ENCODE measurements at places on chromosomes 3 and 15. TPM values are rescaled to one million over a fixed set of nuclear protein-coding genes. Genes with fewer than 3 reads are reported as not detected.

Gene TIMP4
- total RNA-seq, result 8.7 TPM

Gene LMAN1L
- not detected for total RNA-seq

Gene CNTN6
- not detected for total RNA-seq

Gene CEP97
- total RNA-seq, result 15.1 TPM

Gene CCR9
- total RNA-seq, result not detected

Gene SKOR1
- total RNA-seq, result 0.11 TPM

- H3K27me3 ChIP-seq, result no peaks in the 10 kb centered on the region
- H3K4me3 ChIP-seq, result no peak overlapping the region
- no peak for DNase-seq
- H3K36me3 ChIP-seq, result no peaks in the 10 kb centered on the region
- no peak overlapping the region for H3K27ac ChIP-seq
These were observed 7.4 kb downstream of the A4GNT start for GRCh38 chr3:138124706-138125355.

DNA sequence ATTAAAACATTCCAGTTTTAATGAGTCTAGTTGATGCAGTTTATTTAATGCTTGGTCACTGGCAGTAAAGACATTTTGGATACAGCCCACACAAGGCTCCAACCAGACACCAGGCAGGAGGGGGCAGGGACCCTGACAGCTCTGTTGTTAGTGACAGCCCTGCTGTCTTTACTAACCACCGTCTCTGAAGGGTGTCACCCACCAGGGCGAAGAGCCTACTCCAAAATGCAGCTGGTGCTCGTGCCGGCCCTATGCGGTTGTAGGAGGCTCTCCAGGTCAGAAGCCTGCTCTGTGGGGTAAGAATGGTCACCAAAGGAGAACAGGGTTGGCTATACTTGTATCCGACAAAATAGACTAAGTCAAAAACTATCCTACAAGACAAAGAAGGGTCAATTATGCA, 132.2 kb downstream of the ATP10A start:
- no peak for DNase-seq
- no peaks in the 10 kb centered on the region for H3K36me3 ChIP-seq
- H3K27me3 ChIP-seq, result no peaks in the 10 kb centered on the region
- no peak overlapping the region for H3K27ac ChIP-seq

- H3K27ac ChIP-seq, result no peak overlapping the region
- DNase-seq, result no peak
- no peak overlapping the region for H3K4me3 ChIP-seq
- no peaks in the 10 kb centered on the region for H3K4me1 ChIP-seq
These were observed 435.5 kb upstream of the TGFBR2 start for GRCh38 chr3:30170681-30171438.

GRCh38 chr3:162398554-162398953, 901.9 kb downstream of the OTOL1 start:
- H3K4me1 ChIP-seq, result no peaks in the 10 kb centered on the region
- no peak overlapping the region for H3K27ac ChIP-seq
- DNase-seq, result no peak

GRCh38 chr3:197023241-197023997, 6.2 kb downstream of the MELTF start:
- no peak overlapping the region for H3K27ac ChIP-seq
- DNase-seq, result no peak
- peaks cover 15% of the 10 kb centered on the region for H3K4me1 ChIP-seq

DNA sequence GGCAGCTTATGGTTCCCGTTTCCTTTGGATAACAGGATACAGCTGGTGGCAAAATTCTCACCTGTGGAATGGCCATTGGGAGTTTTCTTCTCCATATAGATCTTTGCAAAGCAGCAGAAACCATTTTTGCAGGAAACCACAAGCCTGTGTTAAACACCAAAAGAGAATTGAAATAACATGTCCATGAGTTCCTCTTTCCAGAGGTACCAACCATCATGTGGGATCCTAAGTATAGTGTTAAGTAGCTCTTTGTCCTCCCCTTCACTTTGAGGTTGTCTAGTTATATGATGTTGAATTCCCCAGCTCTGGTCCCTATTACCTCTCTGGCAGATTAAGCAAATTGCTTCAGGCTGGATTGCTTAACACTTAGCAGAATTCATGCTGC, 94.9 kb downstream of the AKAP13 start:
- no peak for DNase-seq
- no peaks in the 10 kb centered on the region for H3K27me3 ChIP-seq
- H3K27ac ChIP-seq, result no peak overlapping the region
- H3K4me3 ChIP-seq, result no peak overlapping the region

DNA sequence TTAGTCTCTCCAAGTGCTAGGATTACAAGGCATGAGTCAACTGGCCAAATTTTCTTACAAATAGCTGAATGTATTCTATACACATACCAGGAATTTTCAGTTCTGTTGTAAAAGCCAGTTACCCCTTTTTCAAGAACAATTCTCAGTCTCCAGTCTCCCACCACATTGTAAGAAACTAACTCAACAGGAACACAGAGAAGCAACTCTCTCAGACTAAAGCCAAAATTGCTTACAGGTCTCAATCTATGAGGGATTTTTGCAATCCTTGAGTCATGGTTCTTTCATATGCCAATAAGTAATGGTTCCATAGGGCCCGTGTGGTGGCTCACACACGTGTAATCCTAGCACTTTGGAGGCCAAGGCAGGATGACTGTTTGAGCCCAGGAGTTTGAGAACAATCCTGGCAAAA, 8.5 kb downstream of the IP6K2 start:
- no peaks in the 10 kb centered on the region for H3K27me3 ChIP-seq
- H3K27ac ChIP-seq, result no peak overlapping the region
- no peak overlapping the region for H3K4me3 ChIP-seq

DNA sequence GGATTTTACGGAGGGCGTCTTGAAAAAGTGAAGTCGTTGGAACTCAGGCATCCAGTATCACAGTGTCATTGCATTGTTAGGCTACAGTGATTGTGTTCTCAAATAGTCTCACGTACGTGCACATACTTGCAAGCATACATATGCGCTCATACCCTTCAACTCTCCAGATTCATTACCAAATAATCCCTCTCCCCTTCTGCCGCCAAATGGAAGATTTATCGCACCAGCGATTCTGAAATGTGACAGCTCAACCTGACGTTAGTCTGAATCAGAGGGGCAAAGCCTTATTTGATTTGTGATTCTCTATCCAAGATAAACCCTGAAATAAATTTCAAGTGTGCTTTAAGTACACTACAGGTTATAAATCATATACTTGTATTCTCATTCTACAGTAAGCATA, 119.4 kb downstream of the GADL1 start:
- no peaks in the 10 kb centered on the region for H3K27me3 ChIP-seq
- DNase-seq, result no peak
- H3K27ac ChIP-seq, result no peak overlapping the region
- no peaks in the 10 kb centered on the region for H3K36me3 ChIP-seq
- no peak overlapping the region for H3K4me3 ChIP-seq

GRCh38 chr3:60932643-60933042, 318.6 kb downstream of the FHIT start:
- no peaks in the 10 kb centered on the region for H3K4me1 ChIP-seq
- no peak overlapping the region for H3K4me3 ChIP-seq
- no peaks in the 10 kb centered on the region for H3K27me3 ChIP-seq
- no peaks in the 10 kb centered on the region for H3K36me3 ChIP-seq
- H3K27ac ChIP-seq, result no peak overlapping the region

DNA sequence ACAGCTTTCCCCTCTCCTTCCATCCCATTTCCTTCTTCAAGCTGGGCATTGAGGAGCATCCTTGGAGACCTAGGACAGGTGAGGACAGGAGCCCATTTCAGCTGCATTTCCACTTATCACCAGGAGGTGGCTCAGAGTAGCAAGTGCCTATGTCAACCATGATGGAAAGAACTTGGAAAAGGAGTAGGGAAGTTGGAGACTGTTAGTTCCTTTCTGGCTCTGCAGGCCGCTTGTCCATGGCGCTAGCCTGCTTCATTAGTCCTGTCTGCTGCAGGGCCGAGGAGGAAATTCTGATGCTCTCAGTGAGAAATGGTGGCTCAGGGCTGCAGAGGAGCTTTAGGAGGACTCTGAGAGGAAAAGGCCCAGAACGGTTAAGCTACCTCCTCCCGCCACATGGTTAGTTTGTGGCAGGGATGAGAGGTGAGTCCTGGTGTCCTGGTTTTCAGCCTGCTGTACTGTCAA, 7.0 kb upstream of the CD276 start:
- no peak overlapping the region for H3K4me3 ChIP-seq
- H3K27ac ChIP-seq, result no peak overlapping the region
- H3K4me1 ChIP-seq, result no peaks in the 10 kb centered on the region
